Stimulated activated CD4-positive, alpha-beta T cell treated with anti-CD3 and anti-CD28 coated beads, Interleukin-2, amount 100 ng/mL, for 4 hours (primary cell): ENCODE measurements at places on chromosomes 13 and 19.

DNA sequence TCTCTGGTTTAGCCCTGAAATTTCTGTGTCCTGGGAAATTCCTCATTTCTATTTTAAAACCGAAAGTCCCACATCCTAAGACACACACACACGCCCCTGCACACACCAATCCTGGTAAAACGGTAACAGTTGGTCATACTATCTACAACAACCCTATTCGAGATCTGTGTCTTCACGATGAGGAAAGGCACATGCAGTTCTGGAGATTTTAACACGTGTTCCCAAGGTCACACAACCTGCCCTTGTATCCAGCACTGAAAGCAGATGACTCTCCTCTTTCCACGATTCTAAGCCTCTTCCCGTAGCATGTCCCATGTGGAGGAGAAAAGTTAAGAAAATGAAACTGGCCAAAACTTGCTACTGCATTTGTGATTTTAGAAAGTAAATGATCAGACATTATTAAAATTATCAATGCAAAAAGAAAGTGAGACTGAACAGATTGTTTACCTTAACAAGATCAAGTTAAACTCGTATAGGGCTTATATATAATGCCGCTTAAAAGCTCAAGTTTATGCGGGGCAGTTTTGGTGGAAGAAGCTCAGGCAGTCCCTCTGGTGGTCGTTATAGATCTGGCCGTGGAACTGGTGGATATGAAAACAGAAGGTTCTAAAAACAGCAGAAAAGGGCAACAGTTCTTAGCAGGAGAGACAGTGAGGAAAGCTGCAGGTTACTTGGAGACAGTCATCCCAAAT, 32.7 kb downstream of the VSTM1 start:
- no peak for DNase-seq

DNA sequence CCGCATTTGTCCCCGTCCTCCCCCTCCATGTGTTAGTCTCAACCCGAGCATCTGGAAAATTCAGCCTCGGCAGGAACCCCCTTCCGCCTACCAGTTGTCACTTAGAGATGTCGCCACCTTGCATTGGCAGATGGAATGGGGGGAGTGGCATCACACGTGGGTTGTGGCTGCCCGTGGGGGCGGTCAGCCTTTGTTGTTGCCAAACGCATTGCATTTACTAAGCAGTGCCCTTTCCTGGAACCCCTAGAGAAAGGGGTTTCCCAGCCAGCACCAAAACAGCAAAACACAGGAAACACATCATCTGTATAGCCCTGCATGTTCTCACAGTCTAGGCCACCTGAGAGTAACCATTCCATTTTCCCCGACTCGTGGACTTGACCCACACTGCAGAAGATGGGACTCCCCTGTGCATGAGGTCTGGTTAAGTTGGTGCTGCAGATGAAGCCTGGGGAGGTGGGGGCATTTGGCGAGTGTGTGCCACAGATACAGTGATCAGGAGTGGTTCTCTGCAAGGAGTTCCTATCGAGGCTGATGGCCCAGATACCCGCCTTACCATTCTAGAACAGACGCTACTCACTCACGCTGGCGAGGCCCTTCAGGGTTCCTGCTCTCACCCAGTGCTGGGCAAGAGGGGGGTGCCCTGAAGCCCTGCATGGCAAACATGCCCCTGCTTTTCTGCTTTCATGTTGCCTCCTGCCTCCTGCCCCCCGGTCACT, 38.3 kb downstream of the TMED1 start:
- DNase-seq = peak; percentile 85

DNA sequence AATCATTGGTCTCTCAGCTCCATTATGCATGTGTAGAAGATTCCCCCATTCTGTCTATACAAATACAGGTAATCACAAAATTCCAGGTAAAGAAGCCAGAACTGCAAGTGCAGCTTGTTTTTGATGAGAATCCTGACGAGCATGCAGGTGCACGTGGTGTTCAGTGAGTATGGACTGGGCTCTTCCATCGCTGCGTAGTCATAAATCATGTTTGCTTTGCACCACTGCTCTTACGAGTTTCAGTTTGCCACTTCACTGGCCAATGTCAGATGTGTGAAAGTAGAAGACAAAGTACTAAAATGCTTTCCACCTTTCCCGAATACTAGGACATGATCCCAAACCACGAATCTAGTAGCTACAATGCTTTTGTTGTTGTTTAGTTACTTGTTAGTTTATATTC, 390.7 kb downstream of the LIG4 start:
- DNase-seq = no peak

- no peak for DNase-seq
Measured at GRCh38 chr13:110531671-110532083, 29.8 kb downstream of the RAB20 start.

- no peak for DNase-seq
Measured at GRCh38 chr19:18915639-18916038, 3.5 kb downstream of the COPE start.

DNA sequence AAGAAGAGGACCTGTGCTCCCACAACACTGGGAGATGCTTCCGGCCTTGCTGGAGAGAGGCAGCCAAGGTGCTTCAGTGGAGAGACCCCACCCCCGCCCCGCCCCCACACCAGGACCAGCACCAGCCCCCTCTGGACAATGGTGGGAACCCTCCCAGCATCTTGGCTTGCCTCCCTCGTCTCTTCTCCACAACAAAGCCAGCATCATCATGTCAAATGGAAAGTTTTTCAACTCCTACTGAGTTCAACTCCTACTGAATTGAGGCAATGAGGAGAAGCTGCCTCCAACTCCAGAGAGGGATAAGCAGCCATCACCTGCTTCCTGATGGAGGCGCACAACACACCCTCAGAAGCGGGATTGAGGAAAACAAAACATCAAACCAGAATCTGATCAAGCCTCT, 12.8 kb downstream of the DEDD2 start:
- no peak for DNase-seq

- DNase-seq = no peak
Measured at GRCh38 chr19:33755099-33756035, 41.3 kb upstream of the KCTD15 start.

DNA sequence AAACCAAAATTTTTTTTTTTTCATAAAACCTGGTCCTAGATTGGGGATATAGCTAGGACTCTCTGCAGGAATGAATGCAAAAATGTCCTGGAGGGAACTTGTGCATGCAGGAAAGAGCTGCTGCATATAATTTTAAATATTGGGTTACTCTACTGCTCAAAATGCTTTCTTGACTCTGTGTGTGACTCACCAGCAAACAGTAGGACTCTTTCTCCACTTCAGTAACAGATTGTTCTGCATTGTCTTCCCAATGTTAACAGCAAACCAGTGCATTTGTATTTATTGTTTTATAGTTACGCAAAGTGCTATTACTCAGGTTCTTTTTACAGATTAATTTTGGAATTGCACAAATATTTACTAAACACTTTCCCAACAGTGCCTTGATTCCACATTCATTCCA, 163.7 kb upstream of the KL start:
- DNase-seq = no peak

DNA sequence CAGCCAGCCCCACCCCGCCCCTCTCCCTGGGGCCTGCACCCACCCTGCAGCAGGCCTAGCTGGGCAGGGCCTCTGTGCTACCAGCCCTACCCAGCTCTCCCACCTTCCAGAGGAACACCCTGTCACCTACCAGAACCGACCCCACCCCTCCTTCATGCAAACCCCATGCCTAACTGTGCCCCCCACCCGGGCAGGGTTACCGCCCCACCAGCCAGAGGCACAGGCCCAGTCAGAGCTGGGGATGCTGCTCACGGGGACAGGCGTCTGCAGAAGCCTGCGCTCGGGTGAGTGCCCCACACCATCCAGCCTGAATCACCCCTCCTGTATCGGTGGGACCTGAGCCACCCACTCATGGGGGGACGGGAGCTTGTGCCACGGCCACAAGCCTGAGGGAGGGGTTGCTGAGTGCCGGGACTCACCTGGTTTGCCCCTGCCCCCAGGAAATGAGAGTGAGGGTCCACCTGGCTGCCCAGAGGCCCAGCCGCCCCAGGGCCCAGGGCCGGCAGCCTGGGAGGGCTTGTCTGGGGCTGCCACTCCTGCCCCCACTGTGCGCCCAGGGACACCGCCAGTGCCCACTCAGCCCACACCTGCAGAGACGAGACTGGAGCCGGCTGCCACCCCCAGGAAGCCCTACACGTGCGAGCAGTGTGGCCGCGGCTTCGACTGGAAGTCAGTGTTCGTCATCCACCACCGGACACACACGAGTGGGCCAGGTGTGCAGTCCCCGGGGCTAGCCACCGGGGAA, 3.8 kb downstream of the ZNF446 start:
- DNase-seq = no peak

- no peak for DNase-seq
Measured at GRCh38 chr13:44837250-44837649, 152.0 kb downstream of the NUFIP1 start.

DNA sequence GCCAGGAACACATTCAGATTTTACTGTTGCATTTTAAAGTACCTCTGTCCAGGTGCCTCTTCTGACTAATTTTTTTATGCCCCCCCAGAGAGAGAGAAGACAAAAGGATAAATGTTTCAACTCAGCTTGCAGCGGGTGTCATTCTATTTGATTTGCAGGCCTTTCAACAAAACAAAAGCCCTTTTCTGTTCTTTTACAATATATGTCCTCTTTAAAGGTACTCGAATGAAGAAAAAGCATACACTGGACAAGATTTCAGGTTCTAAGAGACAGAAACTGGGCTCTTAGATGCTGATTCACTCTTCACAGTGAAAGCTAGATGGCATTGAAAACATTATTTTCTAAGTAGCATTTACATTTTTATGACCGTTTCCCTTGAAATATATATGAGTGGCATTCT, 2.9 kb upstream of the FRY start:
- no peak for DNase-seq
